ENCODE measurements at places on chromosomes 5 and 9.

DNA sequence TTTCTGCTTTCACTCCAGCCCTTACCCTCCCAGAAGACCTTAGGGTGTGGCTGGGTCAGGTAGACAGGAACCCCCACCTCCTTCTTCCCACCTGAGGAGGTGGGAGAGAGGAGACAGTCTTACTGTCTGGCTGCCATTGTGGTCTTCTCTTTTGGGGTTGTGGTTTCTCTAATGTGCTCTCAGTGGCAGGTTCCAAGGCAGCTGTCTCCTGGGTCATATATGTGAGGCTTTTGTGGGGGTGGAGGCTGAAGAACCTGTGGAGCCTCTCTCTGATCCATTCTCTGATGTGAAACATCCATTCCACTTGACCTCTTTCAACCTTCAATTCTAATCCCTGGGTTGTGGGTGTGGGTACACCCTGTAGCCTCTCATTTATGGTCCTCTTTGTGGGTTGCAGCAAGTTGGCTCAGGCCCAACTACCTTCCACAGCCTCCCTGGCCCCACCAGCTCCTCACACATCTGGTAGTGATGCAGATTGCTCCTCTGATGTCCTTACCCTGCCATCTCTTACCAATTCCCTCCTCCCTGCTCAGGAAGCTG, 118.4 kb downstream of the CEP120 start:
- no peak for DNase-seq

GRCh38 chr5:32163785-32164184, 10.3 kb downstream of the GOLPH3 start:
- DNase-seq, result no peak

- DNase-seq, result no peak
Measured at GRCh38 chr9:92147030-92147851, 32.0 kb upstream of the SPTLC1 start.

DNA sequence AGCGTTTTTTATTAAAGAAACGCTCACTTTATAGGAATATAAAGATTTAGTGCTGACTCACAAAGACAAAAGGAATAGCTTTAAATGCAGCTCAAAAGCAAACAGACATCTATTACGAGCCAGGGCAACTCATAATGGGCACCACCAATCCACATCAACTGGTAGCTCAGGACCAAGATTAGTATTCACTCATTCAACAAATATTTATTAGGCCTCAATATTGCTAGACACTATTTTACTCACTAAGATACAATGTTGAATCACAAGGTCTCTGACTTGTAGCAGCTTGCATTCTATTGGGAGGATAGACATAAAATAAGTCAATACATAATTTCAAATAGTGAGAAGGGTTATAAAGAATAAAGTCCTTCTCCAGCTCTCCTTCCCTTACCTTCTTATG, 8.0 kb upstream of the MAN2A1 start:
- no peak for DNase-seq

DNA sequence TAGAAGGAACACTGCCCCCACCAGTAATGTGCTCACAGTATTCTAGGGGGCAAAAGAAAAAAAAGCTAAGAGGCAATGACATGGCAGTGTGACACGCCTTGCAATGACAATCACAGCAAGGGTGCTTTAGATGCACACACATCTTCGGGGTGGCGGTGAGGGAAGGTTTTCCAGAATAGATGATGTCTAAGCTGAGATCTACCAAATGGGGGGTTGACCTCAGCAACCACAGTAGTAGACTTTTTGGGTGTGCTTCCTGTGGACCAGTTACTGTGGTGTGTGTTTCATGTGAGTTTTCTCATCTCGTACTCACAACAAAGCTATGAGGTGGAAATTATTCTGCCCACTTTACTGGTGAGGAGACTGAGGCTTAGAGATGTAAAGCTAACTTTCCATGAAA, 10.2 kb upstream of the IL12B start:
- DNase-seq, result no peak

- no peak for DNase-seq
Measured at GRCh38 chr9:137294681-137295237, 7.3 kb downstream of the NRARP start.

GRCh38 chr9:115643948-115644727, 509.5 kb upstream of the PAPPA start:
- no peak for DNase-seq

DNA sequence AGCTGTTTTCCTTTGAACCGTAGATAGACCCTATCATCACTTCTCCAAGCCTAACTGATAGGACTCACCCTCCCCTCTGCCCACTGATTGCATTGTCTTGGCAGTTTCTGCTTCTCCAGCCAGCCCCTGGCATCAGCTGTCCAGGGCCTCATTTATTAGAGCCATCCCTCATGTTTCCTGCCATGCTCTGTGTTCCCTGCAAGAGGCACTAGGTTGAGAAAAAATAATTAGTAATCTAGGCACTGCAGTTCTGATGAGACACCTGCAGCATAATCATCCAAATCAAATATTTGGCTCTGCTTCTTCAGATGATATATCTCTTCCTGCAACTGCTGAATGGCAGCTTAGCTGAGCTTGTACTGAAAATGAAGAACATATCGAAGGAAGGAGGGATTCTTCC, 303.0 kb upstream of the TLE4 start:
- DNase-seq, result no peak

- no peak for DNase-seq
Measured at GRCh38 chr5:175131432-175131831, 312.6 kb downstream of the DRD1 start.

- no peak for DNase-seq
Measured at GRCh38 chr5:39473156-39473775, 48.5 kb upstream of the DAB2 start.

GRCh38 chr5:168085261-168086031, 206.0 kb upstream of the WWC1 start:
- DNase-seq, result no peak

- no peak for DNase-seq
Measured at GRCh38 chr5:16428359-16428758, 37.2 kb downstream of the ZNF622 start.

DNA sequence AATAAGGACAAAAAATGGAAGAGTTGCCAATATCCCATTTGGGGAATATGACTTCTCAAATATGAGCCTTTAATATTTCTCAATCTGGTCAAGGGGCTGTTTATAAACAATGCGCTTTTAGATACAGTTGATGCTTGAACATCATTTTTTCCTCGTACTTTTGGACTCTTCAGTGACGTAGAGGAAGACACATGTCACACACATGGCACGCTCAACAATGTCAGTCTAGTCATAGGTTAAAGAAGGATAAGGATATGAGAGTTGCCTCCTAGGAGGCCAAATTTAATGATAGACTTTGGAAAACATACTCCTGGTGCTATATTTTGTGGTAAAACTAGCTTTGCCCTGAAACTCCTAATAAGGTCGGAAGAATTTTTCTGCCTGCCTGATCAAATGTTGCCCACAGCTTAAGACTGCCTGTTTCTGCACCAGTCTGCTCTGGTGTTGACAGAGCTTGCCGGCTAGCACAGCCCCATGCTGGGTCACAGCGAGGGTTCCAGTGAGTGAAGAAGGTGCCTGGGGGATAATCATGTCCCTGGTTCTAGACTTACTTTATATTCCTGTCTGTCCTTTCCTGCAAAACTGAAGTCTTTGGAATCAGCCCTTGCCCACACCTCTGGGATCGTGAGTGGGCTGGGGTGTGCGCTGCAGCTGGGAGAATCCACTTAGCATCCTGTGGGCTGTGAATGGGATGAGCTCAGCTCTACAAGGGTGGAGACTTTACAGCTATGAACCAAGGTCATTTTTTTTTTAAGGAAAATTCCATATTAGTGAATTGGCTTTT, 230.8 kb upstream of the IRX4 start:
- no peak for DNase-seq

DNA sequence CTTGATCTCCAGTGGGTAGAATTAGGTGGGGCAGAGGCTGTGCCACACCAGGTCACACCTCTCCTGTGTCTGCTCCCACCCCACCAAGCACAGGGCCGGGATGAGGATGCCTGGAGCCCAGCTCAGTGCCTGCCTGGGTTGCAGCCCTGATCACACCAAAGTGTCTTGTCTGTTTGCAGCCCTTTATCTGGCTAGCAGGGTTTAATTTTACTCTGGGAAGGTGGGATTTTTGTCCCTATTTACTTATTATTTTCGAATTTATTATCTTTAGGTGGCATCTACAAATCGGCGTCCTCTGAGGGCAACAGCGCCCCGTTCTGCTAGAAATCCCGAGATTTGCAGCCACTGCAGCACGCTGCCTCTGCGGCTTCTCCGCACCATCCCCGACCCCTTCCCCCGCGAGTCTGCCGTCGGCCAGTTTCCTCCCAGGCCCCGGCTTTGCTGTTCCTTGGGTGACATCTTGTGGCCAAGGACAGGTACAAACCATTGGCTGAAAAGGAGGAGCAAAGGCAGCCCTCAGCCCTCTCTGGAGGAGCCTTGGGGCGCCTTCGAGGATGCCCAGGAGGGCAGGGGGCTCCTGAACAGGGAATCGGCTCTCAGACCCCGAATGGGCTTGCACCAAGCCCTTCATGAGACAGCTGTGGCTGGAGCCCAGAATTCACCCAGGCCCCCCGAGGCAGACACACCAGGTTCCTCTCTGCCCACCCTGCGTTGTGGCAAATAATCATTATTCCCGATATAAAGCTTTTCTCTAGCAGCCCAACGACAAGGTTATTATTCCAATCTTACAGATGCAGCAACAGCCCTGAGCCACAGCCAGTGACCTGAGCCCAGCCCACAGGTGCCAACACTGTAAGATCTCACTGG, 113.0 kb downstream of the GAPVD1 start:
- DNase-seq, result peak; percentile 52

DNA sequence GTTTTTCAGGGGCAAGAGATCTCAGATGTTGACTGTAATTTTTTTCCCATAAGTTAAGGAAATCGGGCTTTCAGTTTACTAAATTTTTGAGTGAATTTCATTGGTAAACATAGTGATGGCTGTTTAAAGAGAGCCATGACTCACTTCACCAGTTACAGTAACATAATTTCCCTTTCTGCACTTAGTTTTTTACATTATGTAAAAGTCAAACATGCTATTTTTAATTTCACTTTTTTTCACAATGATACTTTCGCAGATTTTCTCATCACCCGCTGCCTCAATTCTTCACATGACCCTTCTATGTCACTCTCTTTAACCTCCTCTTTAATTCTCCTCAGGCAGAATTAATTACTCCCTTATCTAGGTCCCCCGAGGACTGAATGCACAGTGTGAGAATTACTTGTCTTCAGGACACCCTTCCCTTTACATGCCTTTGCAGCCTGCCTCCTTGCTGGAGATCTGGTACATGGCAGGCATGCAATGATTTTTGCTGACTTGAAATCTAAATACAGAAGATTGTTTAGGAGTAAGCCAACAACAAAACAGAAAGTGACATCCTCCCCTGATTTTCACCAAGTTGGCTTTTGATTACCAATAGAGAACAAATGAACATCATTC, 217.5 kb upstream of the S1PR3 start:
- no peak for DNase-seq

DNA sequence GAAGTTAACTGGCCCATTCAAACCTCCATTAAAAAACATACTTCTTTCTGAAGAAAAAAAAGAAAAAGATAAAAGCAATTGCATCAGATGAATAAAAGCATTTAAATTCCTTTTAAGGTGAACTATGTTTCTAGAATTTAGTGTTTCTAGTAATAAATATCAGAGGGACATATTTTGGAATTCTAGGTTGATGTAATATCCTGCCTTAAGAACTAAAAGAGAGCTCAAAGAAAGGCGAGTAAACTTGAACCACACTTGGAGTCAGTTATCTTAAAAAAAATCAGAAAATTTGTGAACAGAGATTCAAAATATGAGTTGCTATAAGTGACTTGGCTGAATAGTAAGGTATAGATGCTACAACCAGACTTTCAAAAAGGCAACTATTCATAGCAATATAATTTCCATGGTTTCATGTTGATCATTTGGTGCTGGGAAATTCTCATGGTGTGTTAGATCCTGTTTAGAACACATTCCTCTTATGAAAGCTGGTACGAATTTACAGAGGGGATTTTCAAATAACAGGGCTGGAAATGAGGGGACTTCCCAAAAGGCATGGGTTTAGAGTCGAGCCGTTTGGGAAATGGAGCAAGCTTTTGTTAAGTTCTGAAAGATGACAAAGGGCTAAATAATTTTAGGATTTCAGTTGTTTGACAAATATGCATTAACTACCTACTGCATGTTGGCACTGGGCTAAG, 37.6 kb upstream of the RAI14 start:
- DNase-seq, result no peak

DNA sequence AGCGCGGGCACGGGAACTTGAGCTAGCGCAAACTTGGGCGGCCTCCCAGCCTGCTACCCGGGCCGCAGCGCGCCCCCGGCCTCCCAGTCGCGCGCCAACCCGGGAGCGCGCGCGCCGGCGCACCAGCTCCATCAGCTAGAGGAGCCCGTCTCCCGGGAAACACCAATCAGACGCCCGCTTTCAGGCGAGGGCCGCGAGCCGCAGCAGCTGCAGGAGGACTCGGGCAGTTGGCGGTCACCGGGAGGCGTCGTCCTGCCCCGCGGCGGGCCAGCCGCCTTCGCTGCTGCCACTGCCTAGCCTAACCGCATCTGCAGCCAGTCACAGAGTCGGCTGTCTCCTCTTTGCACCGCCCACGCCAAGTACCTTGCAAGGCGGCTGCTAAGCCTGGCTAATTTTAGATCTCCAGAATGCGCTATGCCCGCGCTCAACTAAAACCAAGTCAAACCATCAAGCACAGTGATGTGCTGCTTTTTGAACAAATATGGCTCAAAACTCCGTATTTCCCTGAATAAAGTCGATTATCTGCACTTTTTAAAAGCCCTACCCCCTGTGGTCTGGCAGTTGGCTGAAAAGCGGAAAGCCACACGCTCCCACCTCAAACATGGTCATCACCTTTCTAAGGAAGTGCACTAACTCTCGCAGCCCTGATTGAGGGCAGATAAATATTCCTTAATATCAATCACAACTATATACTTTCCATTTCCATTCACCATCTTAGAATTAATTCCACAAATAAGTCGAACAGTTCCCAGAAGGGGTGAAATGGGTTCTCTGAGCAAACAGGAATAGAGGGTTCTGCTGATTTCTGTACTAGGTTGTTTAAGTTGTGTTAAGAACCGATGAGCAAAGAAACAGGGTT, 221.8 kb downstream of the MEF2C start:
- DNase-seq, result no peak
